Right ventricle myocardium superior (tissue), 1 donor: ENCODE measurements at places on chromosomes 5 and 9. TPM values are rescaled to one million over a fixed set of nuclear protein-coding genes. Genes with fewer than 3 reads are reported as not detected.

GRCh38 chr9:107367727-107368502 lies 84.8 kb downstream of the RAD23B start:
- no peak for DNase-seq

- no peak for DNase-seq
Measured at GRCh38 chr5:56310711-56311204, 77.6 kb upstream of the ANKRD55 start.

Gene GAPT
- total RNA-seq: 0.43 TPM

Gene TSLP
- 4.5 TPM for total RNA-seq

Gene C9orf85
- total RNA-seq: 7.1 TPM

- no peak for DNase-seq
Measured at GRCh38 chr5:125326150-125326510, 579.7 kb upstream of the ZNF608 start.

- DNase-seq: no peak
Measured at GRCh38 chr5:122391621-122392020, 79.6 kb downstream of the SNCAIP start.

- no peak for DNase-seq
Measured at GRCh38 chr5:103333376-103333775, 74.8 kb downstream of the MACIR start.

DNA sequence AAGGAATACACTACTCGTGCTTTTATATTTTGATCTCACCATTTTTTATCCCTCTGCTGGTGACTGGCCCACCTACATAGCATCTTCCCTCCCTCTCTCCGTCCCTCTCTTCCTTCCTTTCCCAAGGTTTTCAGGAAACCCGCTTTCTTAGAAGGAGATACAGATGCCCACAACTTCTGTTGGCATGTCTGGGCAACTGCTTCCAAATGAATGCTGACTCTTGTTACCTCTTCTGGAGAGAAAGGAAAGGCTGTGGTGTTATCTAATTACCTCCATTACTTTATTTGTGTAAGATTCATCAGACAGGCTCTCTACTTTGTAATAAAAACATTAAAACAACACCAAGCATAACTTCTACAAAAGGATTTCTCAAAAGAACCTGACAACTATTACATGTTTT lies 20.2 kb downstream of the FANCC start:
- DNase-seq: no peak

Gene THBS4
- total RNA-seq: 24.6 TPM

- no peak for DNase-seq
Measured at GRCh38 chr9:28951945-28952344, 1378.7 kb upstream of the C9orf72 start.

DNA sequence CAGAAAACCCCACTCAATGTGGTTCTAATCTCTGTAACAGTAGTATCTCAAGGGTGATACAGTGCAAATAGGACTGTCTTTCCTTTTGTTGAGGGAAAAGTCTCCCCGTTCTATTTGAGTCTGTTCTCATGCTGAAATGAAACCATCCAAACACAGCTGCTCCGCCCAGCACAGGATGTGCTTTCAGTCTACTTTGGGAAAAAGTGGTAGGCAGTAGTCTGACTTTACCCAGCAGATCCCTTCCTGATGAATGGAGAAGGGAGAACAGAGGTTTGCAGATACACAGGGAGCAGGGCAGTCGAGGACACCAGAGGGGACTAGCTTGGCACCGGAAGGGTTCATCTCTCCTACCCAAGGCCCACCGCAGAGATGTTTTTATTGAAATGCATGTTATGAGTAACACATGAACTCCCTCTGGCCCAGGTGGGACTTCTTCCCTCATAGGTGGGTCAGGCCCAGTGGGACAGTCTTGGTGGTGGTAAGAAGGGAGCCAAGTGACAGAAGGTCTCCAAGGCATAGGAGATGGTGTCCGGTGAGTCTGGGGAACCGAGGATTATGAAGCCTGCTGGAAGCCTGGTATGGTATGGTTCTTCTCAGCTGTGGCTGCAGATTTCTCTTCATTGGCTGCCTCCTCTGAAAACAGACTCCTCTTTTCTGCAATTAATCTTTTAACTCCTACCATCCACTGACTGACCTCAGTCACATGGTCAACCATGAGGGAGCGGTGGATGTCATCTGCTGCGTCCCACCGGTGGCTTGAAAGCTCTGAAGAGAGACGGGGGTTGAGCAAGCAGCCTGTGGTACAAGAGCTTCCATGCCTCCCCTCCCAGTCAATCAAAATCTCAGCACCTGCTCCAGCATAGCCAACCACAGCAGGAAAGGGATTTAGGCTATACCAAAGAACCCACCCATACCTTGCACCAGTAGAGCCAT lies 3.0 kb downstream of the EIF4EBP3 start:
- DNase-seq: no peak

DNA sequence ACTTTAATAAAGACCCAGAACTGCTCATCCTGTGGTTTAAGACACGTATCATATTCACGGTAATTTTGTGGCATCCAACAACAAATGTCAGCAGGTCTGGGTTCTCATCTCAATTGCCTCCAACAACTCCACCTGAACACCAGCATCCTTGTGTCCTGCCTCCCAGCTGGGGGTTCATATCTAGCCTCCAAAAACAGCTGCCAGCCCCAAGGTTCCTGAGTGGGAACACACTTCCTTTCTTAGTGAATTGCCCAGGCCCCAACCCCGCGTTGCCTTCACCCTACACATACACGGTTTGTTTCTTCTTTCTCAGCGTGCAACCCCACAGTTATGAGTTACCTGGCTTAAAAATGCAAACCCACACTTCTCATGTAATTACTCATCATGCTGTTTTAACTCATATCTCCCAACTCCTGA lies 77.9 kb downstream of the SEMA4D start:
- no peak for DNase-seq

DNA sequence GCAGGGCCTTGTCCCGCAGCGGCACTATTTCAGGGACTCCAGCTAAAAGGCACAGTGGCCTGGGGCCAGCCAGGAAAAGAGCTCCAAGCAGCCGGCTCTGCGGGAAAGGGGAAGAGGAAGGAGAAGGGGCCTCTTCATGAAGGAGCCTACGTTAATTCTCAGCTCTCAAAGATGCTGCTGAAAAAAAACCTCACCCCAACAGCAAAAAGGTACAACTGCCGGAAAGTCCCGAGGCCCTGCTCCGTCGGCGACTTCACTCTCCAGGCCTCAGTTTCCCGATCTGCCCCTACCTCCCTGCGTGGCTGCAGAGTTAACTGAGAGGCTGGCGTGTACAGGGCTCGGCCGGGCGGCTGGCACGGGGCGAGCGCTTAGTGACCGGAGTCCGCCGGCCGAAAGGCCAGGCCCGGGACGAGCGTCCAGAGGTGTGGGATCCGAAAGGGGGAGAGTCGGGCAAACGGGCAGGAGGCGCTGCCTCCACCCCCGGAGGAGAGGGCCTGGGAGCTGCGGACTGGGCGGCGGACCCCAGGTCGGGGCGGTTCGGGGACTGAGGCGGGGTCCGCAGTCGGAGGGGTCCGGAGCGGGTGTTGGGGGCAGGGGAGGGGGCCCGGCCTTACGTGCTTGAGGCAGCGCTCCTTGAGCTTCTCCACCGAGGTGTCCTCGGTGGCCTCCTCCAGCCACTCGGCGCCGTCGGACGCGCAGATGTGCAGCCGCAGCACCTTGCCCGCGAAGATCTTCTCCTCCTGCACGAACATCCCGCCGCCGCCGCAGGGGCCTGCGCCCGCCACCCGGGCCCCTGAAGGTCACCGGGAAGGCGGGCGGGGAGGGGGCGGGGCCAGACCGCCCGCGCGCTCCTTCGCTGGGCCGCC lies 529 bp downstream of the UBAC1 start:
- peak; percentile 64 for DNase-seq

DNA sequence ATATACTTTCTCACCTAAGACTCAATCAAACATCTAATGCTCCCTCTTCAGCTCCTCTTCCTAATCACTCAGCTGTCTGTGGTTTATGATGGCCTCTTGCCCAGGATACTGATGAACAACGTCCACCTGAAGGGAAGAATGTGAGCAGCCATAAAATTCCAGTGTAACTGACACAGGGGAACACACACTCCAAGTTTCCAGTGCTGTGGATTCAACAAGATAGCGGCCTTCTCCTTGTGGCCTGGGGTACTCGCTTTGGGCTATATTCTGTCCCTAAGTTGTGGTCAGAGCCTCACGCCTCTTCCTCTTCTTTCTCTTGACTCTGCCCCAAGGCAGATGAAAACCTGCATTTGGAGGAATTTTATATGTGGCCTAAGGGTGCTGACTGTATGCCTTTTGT lies 11.7 kb downstream of the B4GALT1 start:
- no peak for DNase-seq

- DNase-seq: no peak
Measured at GRCh38 chr9:117725426-117725887, 21.3 kb downstream of the TLR4 start.

Gene FSD1L
- total RNA-seq: 5.5 TPM

GRCh38 chr5:54616518-54617220 lies 99.1 kb downstream of the SNX18 start:
- no peak for DNase-seq

DNA sequence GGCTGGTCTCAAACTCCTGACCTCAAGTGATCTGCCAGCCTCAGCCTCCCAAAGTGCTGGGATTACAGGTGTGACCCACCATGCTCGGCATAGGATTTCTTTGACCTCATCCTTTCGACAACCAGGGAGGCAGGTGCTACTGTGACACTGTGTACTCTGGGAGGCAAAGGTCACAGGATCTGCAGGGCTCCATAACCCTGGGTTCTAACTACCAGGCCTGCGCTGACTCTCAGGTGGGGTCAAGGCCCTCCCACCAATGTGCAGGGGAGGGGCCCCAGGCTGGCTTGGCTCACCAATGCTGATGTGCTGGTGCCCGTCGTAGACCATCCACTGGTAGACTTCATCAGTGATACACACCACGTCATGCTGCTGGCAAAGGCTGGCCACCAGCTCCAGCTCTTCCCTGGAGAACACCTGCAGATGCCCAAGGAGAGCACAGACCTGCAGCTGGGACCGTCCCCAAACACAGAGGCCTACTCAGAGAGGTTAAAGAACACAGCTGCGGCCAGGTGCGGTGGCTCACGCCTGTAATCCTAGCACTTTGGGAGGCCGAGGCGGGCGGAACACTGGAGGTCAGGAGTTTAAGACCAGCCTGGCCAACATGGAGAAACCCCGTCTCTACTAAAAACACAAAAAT lies 7.0 kb upstream of the SPOUT1 start:
- peak; percentile 23 for DNase-seq

Gene ERAP2
- total RNA-seq: 5.3 TPM

- no peak for DNase-seq
Measured at GRCh38 chr5:101673120-101673519, 623.0 kb downstream of the SLCO4C1 start.

- DNase-seq: no peak
Measured at GRCh38 chr9:113807173-113808061, 68.7 kb upstream of the ZNF618 start.

- DNase-seq: no peak
Measured at GRCh38 chr5:61767231-61768080, 435.4 kb downstream of the ZSWIM6 start.

- DNase-seq: no peak
Measured at GRCh38 chr5:115124741-115125140, 45.0 kb downstream of the TRIM36 start.

Gene ABO
- total RNA-seq: 2.4 TPM

Gene CRHBP
- total RNA-seq: 0.27 TPM

Gene CDH18
- total RNA-seq: not detected

Gene ANKRD20A1
- 1.6 TPM for total RNA-seq

- DNase-seq: no peak
Measured at GRCh38 chr5:22471154-22471553, 382.0 kb downstream of the CDH12 start.

DNA sequence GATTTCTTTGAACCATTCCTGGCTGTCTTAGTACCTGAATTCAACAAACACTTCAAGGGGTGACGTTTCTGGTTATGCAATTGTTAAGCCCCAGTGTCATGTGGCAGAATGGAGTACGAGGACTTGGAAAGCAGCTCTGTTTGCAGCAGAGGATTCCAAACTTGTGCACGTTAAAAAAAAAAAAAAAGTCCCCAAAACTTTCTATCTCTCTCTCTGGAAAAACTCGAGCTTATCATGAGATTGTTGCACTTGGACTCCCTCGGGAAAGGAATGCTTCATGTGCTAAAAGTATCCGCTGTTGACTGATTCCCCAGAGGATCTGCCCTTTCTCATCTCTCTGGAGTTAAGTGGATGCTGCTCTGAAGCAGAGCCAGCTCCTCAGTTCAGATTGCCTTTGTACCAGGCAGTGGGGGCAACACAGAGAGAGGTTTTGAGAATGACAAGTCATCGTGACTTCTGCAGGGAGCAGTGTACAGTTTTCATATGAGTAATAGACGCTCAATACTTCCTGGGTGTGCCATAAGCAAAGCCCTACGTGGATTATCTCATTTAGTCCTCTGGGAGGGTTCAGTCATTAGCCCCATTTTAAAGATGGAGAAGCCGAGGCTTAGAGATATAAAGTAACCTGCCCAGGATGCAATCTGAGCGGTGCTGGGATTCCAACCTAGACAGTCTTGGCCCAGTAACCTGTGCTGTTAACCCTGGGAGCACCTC lies 28.1 kb downstream of the TMOD1 start:
- no peak for DNase-seq

Gene GABRA6
- total RNA-seq: not detected

- no peak for DNase-seq
Measured at GRCh38 chr5:142969624-142970439, 199.7 kb downstream of the ARHGAP26 start.

DNA sequence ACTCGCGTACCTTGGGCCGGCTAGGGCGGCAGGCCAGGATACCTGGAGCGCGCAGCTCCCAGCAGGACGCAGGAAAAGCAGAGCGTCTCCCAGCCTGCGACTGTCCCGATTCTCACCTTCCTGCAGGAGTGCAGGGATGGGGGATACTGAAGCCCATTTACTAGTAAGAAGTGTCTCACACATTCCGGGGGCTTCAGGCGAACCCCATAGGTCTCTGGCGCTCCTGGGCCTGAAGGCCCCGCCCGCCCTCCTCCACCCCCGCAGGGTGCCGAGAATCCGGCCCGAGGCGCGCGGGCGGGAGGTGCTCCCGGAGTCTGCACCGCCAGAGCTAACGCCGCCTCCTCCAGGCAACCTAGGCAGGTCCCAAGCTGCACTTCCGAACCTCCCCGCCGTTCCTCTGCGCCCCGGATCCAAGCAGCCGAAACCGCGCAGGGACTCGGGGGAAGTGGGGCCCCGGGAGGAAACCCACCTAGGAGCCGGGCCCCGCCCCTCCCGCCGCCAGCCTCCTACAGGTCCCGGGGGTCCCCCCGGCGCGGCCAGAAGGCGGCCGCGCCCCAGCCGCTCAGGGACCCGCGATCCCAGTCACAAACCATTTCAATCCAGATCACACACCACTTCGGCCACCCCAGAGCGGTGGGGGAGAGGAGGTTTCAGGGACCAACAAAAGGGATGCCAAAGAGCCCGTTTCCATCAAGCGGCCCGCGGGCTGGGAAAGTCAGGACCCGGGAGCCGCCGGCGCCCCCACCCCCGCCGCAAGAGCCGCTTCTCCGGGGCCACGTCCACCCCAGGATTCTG lies 1.2 kb downstream of the ROR2 start:
- DNase-seq: peak; percentile 47

- DNase-seq: no peak
Measured at GRCh38 chr9:13755551-13755950, 476.1 kb upstream of the MPDZ start.

- no peak for DNase-seq
Measured at GRCh38 chr5:73387601-73388305, 60.8 kb downstream of the FOXD1 start.

GRCh38 chr5:160491438-160491837 lies 69.8 kb downstream of the PTTG1 start:
- no peak for DNase-seq
